ENCODE measurements at places on chromosomes 6 and 20. TPM values are rescaled to one million over a fixed set of nuclear protein-coding genes. Genes with fewer than 3 reads are reported as not detected.

- DNase-seq = no peak
Measured at GRCh38 chr20:10201321-10201870, 17.2 kb upstream of the SNAP25 start.

DNA sequence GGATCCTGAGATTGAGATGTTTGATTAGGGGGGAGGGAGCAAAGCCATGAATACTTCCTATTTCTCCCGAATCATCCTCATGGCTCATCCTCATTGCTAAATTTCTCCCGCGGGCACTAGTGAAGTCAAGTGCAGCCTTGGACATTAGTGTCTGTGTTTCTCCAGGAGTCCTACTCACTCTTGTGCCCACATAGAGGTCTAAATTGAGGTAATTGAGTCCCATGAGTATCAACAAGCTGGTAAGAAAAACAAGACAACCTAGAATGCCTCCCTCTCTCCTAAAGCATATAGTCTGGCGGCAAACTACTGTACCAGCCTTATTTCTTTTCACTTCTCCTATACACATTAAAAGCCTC, 420 bp downstream of the CENPQ start:
- DNase-seq = no peak

- DNase-seq = no peak
Measured at GRCh38 chr6:4383910-4384638, 248.7 kb upstream of the ECI2 start.

DNA sequence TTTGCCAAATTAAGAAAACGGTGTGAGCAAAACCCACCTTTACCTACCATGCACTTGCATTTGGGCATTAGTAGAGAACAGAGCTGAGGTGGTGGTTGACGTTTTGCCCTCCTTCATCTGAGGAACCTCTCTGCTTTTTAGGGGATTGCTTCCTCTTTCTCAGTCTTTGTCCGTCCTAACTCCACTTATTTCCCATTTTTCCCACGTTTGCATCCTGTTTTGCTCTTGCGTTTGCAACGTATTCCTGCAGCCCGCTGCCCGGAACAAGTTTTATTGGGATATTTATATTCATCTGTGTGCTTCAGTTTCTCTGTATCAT, 374 bp upstream of the SERINC1 start:
- DNase-seq = no peak

DNA sequence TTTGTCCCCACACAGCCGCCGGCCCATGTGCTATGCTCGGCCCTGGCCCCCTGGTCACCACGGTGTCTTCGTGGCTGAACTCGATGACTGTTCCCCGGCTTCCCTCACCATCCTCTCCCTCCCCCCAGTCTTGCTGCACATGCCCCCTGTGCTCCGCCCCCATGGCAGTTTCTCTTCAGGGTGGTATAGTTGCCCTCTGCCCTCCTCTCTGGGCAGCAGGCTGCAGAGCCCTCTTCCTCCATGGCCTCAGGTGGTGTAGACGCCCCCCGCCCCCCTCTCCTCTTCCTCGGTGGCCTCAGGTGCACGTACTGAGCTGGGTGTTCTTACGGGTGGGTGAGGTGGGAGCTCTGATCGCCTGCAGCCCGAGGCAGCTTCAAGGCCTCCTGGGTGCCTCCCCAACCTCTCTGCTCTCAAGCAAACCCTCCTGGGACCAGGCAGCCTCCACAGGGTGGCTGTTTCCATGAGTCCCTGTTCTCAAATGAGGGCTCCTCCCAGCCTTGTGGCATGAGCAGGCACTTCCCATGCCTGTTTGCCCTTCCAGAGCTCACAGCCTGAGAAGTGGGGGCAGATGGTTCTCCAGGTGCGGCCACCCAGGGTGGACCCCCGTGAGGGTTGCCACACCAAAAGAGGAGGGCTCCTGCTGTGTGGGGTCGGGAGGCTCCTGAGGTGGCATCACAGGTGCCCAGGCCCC, 24.8 kb downstream of the COL20A1 start:
- DNase-seq = no peak

Gene SNAP91
- not detected for total RNA-seq

Gene RWDD2A
- 1.4 TPM for total RNA-seq

All from activated CD4-positive, alpha-beta T cell treated with anti-CD3 and anti-CD28 coated beads, Interleukin-2, amount 10 ng/mL, durations not matched to agents 24 days and 14 days (primary cell).